ENCODE measurements at places on chromosomes 7 and 10.

DNA sequence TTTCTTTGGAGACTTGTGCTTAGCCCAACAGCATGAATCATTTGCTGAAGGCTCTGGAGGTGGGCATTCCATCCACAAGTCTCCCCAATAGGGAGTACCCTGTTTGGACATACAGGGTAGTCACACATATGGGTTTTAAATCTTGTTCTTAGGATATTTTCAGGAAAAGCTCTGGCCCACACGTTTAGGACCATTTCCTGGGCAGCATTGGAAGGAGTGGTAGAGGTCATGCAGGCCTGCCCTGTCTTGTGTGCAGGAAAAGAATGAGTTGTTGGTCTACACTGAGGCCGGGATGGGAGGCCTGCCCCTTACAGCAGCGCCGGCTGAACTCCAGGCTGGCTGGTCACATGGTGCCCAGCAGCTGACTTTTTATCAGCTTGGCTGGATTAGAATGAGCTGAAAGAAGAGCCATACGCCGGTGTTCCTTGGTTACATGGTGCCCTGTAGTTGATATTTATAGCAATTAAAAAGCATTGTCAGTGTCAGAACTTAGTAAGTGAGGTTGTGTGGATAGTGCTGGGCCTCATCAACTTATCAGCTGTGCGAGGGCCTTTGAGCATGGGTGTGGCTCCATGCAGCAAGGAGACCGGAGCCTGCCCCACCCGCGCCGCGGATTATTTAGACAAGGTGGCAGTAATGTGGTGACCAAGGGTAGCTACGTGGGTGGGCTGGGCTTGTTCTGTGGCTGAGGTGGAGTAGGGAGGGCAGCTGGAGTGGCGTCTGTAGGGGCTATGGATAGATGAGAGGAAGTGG lies 28.6 kb downstream of the OGDH start:
- no peak for DNase-seq

DNA sequence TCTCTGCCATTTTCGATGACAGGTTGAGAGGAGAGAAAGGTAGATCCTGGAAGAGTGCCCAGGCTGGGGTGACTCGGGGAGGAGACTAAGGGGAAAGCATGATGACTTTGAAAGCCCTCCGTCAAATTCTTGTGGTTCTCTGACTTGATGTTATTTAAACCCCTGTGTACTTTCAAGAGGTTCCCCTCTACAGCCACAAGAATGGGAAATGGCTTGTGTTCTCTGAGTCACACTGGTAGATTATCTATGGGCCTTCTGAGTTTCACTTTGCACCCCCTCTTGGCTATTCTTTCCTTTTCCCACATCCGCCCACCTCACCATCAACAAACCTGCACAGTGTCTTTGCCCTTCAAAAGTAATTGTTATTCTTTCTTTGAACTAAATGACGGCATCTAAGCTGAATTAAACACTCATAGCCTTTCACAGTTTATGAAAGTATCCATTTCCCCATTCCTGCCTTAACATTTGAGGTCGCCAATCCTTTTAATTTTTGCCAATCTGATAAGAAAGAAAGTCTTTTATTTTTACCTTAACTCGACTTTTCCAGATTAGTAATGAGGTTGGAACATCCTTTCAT lies 24.1 kb downstream of the PRF1 start:
- no peak for DNase-seq

DNA sequence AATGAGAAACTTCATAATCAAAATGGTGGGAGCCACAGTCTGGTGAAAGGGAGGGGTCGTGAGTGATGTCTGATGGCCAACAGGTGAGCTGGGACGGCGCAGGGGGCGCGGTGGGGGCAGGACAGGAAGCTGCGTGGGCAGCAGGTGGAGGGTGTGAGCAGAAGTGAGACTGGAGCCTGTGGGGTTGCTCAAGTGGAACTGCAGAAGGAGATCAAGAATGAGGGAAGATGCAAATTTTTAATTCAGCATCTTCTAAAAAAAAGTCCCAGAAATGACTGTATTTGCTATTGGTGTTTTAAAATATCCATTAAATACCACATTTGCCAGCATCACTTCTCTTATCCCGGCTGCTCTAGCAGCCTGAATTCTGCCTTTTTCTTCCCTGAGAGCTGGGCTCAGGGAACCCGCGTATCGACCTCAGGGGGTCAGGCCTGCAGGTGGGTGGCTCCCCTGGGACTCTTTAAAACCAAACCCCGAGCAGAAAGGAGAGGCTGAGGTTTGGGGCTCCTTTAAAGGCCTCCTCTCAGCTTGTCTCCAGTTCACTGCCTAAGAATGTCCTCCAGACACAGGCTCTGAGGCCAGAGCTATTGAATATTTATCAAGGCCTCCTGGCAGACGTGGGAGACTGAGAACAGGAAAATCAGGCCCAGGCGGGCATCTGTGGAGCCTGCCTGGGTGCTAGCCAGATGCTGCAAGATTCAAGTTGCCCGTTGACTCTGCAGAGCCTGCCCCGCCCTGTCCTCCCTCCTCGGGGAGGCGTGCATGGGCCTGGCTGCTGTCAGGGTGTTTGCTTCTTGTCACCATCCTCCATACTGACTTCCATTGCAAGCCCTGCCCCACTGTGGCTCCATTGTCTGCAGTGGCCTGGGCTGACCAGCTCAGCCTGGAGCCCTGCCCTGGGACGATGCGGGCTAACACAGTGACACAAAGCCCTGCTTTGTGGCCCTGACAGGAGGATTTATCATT lies 53.9 kb downstream of the SYPL1 start:
- DNase-seq, result peak; percentile 63

DNA sequence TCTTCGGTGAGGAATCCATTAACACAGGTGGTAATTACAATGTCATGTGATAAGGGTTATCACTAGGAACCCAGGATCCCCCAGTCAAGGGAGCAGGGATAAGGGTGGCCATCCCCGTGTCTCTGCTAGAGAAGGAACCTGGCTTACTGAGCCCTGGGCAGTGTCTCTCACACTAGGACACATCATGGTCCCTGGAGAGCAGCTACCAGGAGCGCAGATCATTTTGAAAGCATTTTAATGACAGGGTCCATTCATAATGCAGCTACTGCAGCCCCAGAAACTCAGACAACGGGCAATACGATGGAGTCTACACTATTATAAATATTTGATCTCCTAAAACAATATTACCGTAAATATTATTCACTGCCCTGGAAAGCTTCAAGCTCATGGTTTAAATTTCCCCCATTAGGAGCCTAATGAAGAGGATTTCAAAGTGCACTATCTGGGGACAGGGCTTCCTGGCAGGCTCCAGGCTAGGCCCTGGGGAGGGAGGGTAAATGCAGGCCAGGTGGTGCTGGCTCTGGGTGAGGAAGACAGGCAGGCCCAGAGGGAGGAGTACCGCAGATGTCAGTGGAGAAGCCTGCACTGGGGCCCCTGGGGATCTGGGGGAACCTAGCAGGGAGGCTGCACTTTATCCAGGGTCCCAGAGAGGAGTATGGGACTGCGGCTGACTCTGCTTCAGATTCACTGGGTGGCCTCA lies 52.6 kb upstream of the LOXL4 start:
- no peak for DNase-seq

DNA sequence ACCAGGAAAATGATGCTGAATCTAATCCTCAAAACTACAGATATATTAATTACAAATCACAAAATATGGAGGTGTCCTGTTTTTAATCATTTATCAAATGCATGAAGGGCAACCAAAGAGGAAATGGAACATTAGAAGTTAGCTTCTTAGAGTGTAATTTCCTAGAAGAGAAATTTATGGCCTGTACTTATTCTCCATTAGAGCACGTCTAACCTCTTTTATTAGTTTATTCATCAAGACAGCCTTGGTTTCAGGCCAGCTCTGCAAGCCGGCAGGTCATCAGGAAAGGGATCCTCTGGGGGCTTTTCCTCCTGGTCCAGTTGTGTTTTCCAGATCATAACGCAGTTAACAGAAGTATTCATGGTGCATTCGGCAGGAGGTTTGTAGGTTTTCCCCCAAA lies 517.6 kb downstream of the KCNMA1 start:
- no peak for DNase-seq

- DNase-seq, result no peak
Measured at GRCh38 chr10:113244750-113245149, 294.7 kb downstream of the TCF7L2 start.

DNA sequence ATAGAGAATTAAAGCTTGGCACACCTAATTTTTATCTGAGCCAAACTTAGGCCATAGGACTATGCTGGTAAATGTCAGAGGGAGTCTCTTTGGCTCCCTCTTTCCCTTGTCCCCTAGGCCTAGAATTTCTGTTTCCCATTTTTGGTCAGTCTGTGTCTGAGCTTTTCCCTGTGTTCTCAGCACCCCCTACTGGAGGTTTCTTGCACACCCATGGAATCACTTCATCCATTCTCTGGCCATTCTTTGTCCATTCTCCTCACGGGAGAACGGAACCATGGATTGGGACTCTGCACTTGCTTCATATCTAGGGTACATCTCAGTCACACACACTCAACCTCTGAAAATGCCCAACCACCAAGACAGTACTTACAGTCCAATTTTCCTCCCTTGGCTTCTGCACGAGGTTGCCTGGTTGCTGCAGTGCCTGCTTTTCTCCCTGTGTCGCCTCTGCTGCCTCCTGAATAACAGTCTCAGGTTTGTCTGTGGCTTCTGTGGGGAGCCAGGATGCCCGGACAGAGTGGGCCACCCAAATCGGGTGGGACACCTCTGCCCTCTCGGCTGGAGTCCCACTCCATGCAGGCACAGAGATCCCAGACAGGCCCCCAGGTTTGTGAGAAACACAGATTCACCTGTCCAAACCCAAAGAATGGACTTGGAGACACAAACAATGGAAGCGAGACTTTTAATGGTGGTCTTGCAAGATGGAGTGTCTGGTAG lies 35.1 kb upstream of the DNAH11 start:
- DNase-seq, result peak; percentile 4

GRCh38 chr7:140546947-140547346 lies 67.6 kb upstream of the MKRN1 start:
- no peak for DNase-seq

- no peak for DNase-seq
Measured at GRCh38 chr10:12337453-12338372, 11.6 kb upstream of the CAMK1D start.

DNA sequence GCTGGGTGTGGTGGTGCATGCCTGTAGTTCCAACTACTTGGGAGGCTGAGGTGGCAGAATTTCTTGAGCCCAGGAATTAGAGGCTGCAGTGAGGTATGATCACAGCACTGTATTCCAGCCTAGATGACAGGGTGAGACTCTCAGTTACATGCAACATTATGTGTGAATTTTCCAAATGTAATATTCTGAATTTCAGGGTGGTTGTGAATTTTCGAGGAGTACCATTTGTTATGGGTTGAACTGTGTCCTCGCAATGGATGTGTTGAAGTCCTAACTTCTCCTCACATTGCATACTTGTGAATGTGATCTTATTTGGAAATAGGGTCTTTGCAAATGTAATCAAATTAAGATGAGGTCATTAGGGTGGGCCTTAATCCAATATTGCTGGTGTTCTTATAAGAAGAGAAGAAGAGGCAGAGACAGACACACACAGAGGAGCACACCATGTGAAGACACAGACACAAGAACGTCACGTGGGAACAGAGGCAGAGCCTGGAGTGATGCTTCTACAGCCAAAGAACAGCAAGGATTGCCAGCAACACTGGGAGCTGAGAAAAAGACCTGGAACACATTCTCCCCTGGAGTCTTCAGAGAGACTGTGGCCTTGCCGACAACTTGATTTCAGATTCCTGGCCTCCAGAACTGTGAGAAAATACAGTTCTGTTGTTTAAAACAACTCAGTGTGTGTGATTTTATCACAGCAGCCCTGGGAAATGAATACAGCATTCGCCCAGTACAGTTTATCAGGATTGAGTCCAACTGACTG lies 91.9 kb downstream of the ZNF783 start:
- DNase-seq, result peak; percentile 59

DNA sequence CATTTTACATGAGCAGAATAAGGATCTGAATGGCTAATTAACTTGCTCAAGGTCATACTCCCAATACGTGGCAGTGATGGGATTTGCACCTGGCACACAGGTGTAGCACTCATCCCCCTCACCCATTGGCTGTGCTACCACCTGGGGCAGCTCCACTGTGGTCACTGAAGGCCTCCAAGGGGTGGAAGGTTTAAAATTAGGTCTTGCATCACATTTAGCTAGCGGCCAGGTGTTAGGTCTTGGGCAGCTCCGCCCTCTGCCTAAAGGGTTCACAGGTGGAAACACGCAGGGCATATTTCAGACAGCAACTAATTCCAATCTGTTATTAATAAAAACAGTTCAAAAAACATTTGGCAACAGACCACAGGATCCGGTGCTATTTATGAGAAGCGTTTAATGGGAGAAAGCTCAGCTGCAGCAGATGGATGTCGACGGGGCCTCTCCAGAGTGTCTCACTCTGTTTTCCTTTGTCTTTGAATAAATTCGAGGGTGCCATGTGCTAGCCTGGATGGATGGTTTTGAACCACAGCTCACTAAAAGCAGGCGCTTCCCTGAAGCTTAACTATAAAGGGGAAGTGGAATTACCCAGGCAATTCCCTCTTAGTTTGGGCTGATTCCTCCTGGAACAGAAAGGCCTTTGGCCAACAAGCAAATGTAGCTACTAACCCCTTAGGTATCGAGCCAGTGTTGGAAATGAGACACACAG lies 1017.6 kb downstream of the TYW1 start:
- DNase-seq, result no peak

- DNase-seq, result no peak
Measured at GRCh38 chr10:78258323-78259030, 224.8 kb downstream of the RPS24 start.

DNA sequence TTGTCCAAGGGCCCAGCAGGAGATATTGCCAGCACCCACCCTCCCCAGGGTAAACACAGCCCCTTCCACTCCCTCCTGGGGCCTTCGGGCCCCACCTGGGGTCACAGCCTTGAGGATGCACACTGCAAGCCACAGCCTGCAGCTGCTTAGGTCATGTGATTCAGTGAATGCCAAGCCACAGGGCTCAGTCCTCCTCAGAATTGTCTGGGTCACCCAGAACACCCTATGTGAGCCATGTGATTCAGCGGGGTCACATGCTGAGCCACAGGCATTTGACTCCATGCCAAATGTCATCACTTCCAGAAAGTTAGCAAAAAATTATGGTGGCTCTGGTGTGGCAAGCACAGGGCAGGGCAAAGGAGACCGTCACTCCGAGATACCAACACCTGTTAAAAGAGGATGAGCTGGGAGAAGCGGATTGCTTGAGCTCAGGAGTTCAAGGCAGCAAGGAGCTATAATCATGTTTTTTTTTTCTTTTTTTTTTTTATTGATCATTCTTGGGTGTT lies 17.2 kb upstream of the PSAP start:
- DNase-seq, result no peak

DNA sequence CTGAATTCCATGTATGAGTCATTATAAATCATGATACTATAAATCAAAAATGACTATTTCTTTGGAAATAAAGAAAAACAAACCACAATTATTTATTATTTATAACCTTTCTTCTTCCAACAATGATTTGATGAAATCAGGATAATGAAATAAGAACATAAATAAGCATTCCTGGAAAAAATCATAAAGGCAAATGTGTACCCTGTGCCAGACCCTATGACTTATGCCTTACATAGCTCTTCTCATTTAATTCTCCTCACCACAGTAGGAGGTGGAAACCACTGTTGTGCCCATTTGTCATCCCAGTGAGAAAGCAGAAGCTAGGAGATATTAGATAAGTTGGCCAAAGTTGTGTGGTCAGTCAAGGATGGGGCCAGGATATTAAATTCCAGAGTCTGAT lies 255.1 kb downstream of the DOCK4 start:
- DNase-seq, result no peak

Data from NCI-H446 (cell line).